Suprapubic skin (tissue), 4 donors: ENCODE measurements at places on chromosomes 7 and 10.

DNA sequence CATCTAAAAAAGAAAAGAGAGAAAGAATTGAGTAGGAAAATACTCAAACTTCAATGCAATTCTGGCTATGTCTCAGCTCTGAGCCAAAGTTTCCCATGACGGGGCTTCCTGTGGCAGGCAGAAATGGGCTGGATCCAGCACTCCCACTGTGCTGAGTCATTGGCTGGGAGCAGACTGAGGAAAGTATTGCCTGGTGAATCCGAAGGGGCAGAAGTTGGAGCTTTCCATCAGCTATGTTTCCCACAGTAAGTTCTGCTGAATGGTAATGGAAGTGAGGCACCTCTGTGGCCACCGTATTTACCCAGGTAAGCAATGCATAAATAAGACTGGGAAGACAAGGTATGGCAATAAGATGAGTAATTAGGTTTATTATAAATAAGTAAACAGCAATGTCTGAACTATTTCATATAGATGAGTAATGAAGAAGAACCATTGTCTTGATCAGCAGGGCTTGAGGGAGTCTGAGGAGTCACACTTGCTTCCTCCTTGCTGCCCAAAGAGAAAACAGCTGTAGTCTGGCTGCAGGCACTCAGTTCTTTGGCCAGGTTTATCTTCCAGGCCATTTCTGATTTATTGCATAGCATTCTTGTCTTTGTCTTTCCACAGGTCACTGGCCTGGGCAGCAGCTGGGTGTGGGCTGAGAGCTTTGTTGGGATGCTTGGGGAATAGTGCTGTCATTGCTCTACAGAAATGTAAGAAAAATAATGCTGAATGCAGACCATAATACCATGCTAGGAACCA lies 255.3 kb downstream of the DNAJB9 start:
- no peaks in the 10 kb centered on the region for H3K36me3 ChIP-seq
- H3K4me3 ChIP-seq, result no peak overlapping the region
- no peak for DNase-seq

GRCh38 chr7:29765490-29765889 lies 40.8 kb upstream of the WIPF3 start:
- no peaks in the 10 kb centered on the region for H3K27me3 ChIP-seq
- DNase-seq, result no peak
- H3K4me3 ChIP-seq, result no peak overlapping the region
- H3K4me1 ChIP-seq, result no peaks in the 10 kb centered on the region

DNA sequence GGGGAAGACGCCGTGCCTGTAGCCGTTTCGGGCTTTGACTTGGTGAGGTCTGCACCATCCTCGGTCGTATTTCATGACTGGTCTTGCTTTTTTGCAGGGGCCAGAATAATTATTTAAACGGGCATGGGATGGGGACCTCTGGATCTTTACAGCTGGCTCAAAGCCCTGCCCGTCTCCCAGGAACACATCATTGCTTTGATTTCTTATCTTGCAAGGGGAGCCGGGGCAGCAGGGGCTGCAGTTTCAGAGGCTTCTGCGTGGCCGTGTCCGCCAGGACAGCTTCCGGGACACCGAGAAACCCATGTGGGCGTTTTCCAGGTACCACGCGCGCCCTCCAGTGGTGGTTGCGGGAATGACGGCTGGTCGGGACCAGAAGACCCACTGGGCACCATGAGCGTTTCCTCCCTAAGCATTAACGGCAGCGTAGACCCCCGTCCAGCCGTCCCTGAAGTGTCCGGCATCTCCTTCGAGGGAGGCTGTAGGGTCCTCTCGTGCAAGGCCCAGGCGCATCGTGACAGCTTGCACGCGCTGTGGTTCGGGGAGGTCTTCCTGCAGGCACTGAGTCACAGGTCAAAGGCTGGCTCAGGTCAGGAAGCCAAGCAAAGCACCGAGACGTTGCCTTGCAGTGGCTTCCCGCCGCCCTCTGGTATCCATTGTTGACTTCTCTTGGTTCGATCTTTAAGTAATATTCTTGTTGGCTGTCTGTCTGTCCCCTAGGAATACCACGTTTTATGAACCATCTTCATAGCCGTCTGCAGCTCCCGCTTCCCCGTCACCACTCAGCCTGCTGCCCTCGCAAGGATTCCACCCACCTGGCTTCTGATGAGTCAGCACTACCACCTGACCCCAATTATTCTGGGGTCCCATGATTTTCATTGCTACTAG lies 16.2 kb upstream of the ZFAND2A start:
- H3K4me1 ChIP-seq, result peaks cover 12% of the 10 kb centered on the region
- H3K36me3 ChIP-seq, result no peaks in the 10 kb centered on the region
- H3K4me3 ChIP-seq, result peak overlapping the region; percentile 17
- peak; percentile 93 for DNase-seq

- no peak overlapping the region for H3K4me3 ChIP-seq
- peaks cover 18% of the 10 kb centered on the region for H3K4me1 ChIP-seq
- no peaks in the 10 kb centered on the region for H3K36me3 ChIP-seq
- no peak for DNase-seq
These were observed 2.0 kb upstream of the EXOC6 start for GRCh38 chr10:92846344-92846743.

DNA sequence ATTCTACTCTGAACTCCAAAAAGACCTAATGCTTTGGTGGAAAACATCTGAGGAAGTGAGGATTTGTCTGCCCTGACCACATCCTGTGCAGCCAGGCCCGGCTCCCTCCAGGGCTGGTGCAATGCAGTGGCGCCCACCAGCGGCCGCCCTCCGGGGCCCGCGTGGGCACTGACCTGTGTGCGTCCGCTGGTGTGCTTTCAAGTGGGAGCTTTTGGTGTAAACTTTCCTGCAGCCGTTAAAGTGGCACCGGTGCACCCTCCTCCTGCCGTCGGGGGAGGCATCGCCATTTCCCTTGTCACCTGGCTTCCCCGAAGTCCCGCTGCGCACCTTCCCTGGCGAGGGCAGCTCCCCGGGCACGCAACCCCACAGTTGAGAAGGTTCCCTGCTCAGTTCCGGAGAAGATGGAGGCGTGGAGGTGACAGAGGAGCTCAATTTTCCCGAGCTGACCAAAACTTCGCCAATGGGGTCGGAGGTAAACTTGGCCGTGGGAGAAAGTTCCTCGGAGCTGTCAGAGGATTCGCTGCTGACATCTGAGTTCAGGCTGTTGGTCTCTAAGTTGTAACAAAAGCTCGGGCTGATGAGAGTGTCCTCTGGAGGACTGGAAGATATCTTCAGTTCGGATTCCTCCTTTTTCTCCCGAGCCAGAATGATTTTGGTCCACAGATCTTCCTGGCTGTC lies 3.4 kb downstream of the KLF6 start:
- H3K36me3 ChIP-seq, result peaks cover 47% of the 10 kb centered on the region
- H3K27me3 ChIP-seq, result no peaks in the 10 kb centered on the region
- H3K4me3 ChIP-seq, result peak overlapping the region; percentile 96
- H3K4me1 ChIP-seq, result peaks cover 55% of the 10 kb centered on the region
- H3K27ac ChIP-seq, result peak overlapping the region; percentile 100

DNA sequence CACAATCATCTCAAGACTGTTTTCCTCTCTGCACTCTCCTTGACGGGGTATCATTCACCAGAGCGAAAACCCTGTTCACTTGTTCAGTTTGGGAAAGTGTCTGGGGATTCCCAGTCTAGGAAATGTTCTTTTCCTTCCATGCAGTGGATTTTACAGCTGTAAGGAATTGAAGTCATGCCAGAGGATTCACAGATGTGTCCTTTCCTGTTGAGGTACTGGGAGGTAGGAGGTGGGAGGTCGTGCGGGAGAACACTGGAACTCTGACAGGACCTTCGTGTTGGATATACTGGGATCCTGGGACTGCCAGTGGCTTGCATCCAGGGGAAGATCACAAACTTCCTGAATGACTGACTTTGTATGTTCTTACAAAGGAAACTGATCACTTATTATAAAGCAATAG lies 185.5 kb downstream of the BMPER start:
- H3K36me3 ChIP-seq, result no peaks in the 10 kb centered on the region
- no peaks in the 10 kb centered on the region for H3K4me1 ChIP-seq
- H3K27ac ChIP-seq, result no peak overlapping the region
- no peak for DNase-seq

GRCh38 chr7:142500366-142500765 lies 242.5 kb upstream of the PRSS58 start:
- peaks cover 9% of the 10 kb centered on the region for H3K4me1 ChIP-seq
- H3K36me3 ChIP-seq, result no peaks in the 10 kb centered on the region
- DNase-seq, result no peak
- H3K27me3 ChIP-seq, result peaks cover 7% of the 10 kb centered on the region
- no peak overlapping the region for H3K4me3 ChIP-seq

DNA sequence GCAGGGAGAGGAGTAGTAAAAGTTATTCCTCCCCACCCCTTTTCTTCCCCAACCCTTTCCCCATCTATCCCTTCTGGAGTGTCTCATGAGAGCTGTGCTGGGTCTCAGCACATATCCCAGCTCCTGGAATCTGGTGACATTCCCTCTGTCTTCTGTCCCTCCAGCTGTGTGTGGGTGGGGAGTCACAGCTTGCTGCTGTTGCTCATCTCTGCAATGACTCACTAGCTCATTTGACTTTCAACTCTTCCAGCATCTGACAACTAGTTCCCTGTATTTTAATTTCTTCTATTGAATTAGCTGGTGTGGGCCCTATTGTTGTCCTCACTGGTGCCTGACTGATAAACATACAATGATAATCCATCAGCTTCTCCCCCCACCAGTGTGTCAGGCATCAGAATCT lies 198.9 kb upstream of the AUTS2 start:
- H3K36me3 ChIP-seq, result no peaks in the 10 kb centered on the region
- DNase-seq, result peak; percentile 39
- H3K27me3 ChIP-seq, result no peaks in the 10 kb centered on the region
- peaks cover 10% of the 10 kb centered on the region for H3K4me1 ChIP-seq
- H3K4me3 ChIP-seq, result no peak overlapping the region

DNA sequence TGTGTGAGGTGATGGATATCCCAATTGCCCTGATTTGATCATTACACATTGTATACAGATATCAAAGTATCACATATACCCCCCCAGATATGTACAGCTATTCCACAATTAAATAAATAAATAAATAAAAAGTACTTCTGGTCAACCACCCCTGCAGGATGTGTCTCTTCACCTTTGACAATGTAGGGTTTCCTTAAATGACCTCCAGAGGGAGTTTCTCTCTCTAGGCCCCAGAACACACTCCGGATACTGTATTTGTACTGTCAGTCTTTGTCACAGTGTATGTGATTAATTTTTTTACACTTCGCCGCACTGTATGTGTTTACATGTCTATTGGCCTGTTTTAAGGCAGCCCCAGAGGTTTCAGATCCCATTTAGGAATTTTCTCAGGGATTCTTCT lies 123.6 kb downstream of the ADCYAP1R1 start:
- no peak overlapping the region for H3K4me3 ChIP-seq
- no peak for DNase-seq
- no peaks in the 10 kb centered on the region for H3K36me3 ChIP-seq
- no peaks in the 10 kb centered on the region for H3K4me1 ChIP-seq
- no peaks in the 10 kb centered on the region for H3K27me3 ChIP-seq

- no peaks in the 10 kb centered on the region for H3K27me3 ChIP-seq
- no peak overlapping the region for H3K27ac ChIP-seq
- H3K36me3 ChIP-seq, result no peaks in the 10 kb centered on the region
- no peak overlapping the region for H3K4me3 ChIP-seq
These were observed 91.8 kb upstream of the DOCK1 start for GRCh38 chr10:126813432-126813831.

DNA sequence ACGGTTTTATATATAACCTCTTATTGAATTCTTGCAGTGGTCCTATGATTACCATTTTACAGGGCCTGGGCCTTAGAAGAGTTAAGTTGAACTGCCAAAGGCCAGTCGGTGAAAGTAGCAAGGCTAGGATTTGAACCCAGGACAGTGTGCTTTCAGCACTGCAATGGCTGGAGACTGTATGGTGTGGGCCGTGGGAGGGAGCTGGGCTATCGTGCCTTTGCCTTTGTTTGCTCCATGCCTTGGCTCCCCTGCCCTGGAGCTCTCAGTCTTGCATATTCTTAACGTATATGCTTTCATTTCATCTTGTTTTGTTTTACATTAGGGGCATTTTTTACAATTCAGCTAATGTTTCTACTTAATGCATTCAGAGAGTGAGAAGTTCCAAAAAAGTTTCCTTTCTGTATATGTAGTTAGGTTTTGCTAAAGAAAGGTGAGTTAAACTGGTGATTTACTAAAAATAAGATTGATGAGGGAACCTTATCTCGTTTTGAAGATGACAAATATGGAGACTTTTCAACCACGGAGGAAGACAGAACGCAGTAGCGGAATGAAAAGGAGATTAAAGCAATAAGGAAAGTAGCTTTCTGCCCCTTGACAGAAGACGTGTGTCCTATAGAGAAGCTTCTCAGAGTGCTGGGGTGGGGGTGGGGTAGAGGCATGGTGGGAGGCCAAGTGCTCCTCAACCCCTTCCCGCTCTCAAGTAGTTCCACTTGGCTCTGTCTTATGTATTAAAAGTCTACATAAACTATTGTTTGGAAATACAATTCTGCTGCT lies 82.5 kb downstream of the RTKN2 start:
- H3K27ac ChIP-seq, result no peak overlapping the region
- no peaks in the 10 kb centered on the region for H3K27me3 ChIP-seq
- H3K4me3 ChIP-seq, result no peak overlapping the region

DNA sequence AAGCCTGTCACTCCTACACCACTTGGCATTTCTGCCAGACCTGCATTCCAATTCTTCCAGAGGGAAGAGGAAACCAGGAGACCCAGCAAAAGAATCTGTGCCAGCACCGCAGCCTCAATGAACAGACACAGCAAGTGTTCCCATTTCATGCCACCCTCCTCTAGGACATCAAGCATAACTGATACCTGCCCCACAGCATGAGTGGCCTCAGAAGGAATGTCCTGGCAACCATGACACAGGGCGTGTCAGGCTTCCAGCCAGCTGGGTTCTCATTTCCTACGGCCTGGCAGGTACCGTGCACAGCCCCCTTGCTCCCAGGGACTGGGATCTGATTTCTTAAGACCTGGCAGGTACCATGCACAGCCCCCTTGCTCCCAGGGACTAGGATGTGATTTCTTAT lies 7.8 kb downstream of the MAD1L1 start:
- peaks cover 10% of the 10 kb centered on the region for H3K4me1 ChIP-seq
- H3K4me3 ChIP-seq, result no peak overlapping the region
- H3K27me3 ChIP-seq, result no peaks in the 10 kb centered on the region
- peaks cover 43% of the 10 kb centered on the region for H3K36me3 ChIP-seq
- H3K27ac ChIP-seq, result peak overlapping the region; percentile 61
- DNase-seq, result no peak

GRCh38 chr10:8116926-8117493 lies 62.5 kb downstream of the GATA3 start:
- no peak for DNase-seq
- H3K27ac ChIP-seq, result no peak overlapping the region
- H3K4me3 ChIP-seq, result no peak overlapping the region
- H3K36me3 ChIP-seq, result no peaks in the 10 kb centered on the region

GRCh38 chr7:29207162-29207801 lies 12.7 kb downstream of the CHN2 start:
- DNase-seq, result no peak
- H3K4me3 ChIP-seq, result no peak overlapping the region
- peaks cover 3% of the 10 kb centered on the region for H3K4me1 ChIP-seq
- no peaks in the 10 kb centered on the region for H3K27me3 ChIP-seq
- H3K27ac ChIP-seq, result no peak overlapping the region
